AG08395 (cell line): ENCODE measurements at places on chromosomes 1 and 21.

DNA sequence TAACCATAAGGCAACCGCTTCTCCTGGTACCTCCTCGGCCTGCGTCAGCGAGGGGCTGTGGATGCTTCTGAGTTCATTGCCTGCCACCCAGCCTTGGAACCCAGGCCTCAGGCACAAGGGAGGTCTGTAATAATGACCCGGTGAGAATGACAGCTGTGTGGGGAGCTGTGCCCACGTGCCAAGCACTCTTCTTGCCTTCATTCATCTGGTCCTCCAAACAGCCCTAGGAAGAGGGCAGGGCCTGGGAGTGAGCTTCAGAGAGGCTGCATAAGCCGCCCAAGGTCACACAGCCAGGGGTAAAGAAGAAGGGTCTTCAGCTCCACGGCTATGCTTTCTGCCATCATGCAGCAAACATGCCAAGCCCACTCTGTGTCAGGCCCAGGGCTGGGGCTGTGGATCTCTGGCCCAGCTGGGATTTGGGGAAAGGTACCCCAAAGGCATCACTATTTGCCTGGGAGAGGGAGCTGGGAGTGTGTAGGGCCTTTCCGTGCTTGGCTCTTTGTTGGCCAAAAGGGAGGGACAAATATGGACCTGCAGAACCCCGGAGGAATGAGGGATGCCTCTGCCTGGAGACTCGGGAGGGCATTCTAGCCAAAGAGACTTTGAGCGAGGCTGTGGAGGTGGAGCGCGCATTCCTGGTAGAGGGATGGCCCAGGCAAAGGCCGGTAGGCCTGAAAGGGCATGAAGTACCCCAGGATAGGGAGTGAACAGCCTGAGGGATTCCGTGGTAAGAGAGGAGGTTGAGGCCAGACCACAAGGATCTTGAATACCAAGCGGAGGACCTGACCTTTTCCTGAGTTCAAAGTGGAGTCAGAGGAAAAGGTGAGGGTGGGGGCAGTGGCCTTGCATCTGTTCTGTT, 10.1 kb upstream of the EDN2 start:
- DNase-seq, result no peak

DNA sequence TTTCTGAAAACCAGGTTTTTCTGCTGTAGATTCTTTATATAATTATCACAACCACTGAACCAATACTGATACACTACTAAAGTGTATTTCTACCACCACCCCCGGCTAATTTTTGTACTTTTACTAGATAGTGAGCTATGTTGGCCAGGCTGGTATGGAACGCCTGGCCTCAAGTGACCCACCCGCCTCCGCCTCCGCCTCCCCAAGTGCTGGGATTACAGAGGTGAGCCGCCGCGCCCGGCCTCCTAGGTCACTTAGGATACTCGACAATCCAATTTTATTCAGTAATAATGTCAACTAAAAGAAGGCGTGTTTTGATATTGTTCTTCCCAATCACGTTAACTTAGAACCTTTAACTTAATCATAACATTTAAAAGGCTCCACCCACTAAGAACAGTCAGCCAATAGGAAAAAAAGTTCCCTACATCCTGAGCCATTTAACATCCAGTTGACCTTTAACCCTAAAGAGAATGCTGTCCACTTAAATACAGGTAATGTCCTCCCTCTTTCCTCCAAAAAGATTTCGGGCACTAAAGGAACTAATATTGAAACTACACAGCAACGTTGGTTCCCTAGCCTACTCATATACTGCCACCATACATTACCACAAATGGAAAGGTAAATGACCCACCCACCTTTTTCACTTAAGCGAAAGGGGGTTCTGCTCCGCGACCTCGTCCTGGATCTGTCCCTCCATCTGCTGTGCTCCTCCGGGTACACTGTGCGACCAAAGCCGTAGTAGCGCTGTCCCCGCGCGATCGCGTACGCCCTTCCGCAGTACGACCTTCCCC, 1.2 kb downstream of the RSRP1 start:
- no peak for DNase-seq

DNA sequence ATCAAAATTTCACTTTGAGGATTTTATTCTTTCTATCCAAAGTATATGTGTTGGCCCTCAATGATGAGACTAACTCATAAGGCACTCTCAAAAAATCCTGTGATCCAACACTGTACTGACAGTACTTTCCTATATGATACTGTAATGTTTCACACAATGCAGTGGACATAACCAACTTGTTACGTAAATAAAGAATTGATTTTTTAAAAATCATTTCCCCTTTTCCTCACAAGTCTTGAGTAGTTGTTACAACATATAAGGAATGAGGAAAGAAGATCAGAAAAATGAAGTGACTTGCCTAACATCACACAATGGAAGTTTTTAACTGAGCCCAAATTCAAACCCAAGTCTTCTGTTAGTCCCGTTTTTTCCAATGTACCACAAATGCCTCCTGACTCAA, 17.2 kb downstream of the PTP4A2 start:
- no peak for DNase-seq

DNA sequence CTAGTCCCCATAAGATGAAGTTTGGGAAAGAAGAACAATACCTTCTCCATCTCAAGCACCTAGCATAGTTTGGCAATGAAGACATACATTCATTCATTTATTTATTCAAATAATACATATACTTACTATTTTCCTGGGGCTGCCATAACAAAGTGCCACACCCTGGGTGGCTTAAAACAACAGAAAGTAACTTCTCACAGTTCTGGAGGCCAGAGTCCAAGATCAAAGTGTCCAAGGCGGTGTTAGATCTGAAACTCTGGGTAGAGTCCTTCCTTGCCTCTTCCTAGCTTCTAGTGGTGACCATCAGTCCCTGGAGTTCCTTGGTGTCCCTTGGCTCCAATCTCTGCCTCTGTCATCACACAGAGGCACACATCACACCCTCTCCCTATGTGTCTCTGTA, 112.1 kb upstream of the IGSF21 start:
- no peak for DNase-seq

- DNase-seq, result peak; percentile 81
Measured at GRCh38 chr1:43552813-43553212, 22.1 kb downstream of the PTPRF start.

- DNase-seq, result peak; percentile 47
Measured at GRCh38 chr1:199551967-199552565, 475.4 kb upstream of the NR5A2 start.

DNA sequence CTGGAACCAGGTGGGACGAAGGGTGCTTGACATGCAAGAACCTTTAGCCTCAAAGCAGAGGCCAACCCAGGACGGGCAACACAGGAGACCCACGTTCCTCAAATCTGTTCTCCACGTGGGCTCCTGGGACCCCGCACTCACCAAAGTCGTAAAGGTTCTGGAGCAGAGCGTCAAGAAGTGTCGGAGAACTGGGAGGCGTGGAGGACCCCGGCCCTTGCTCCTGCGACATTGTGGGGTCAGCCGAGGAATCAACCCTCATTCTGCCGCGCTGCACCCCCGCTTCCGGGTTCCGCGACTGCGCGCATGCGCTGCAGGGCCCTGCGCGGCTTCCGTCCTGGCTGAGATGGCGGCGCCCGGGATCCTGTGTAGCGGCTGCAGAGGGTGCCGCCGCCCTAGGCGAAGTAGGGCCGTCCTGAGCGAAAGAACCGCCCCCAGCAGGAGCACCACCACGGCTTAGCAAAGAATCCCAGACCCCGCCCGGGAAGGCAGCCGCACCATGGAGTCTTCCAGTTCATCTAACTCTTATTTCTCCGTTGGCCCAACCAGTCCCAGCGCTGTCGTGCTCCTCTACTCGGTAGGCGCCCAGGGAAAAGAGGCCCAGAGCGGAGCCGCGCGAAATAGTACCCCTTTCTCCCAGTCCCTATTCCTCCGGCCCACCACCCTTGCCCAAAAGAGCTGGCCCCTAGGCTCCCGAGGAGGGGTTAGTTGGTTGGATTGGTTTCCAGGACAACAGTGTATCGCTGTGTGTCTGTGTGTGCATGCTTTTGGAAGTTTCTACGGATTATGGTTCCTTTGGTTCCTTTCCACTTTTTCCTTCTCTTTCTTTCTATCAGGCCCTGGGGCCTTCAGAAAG, at the start of gene GNPAT:
Gene GNPAT, plus strand, starts transcription at position 330 of the 853 bp plus-strand sequence. Its CDS starts 167 bp downstream, at position 497.
- DNase-seq, result peak; percentile 99

DNA sequence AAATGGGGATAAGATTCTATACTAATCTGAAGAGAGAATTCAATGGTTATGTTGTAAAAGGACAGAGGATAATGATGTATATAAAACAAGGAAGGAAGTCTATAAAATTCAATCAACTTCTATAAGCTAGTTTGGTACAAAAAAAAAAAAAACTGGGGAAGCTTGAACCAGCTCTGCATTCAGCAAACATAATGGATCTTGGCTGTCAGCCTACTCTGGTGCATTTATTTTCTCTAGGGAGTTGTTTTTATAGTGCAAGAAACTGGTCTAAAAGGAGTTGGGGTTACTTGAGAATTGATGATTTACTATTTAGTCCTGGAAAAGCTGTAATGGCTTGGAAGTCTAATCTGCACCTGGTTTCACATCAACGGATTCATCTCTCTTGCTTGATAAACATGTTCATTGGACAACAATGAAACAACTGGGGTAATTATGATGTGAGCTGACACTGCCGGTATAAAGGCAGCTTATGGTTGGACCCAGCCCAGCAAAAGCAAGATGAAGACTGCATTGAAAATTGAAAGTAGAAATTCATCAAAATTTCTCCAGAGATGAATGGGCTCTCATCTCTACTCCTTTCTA, 199.4 kb upstream of the NRIP1 start:
- no peak for DNase-seq

- no peak for DNase-seq
Measured at GRCh38 chr1:40774266-40774998, 9.2 kb upstream of the KCNQ4 start.

- no peak for DNase-seq
Measured at GRCh38 chr1:53430261-53430660, 28.9 kb upstream of the DMRTB1 start.

- no peak for DNase-seq
Measured at GRCh38 chr1:151535326-151536271, 4.5 kb upstream of the TUFT1 start.

DNA sequence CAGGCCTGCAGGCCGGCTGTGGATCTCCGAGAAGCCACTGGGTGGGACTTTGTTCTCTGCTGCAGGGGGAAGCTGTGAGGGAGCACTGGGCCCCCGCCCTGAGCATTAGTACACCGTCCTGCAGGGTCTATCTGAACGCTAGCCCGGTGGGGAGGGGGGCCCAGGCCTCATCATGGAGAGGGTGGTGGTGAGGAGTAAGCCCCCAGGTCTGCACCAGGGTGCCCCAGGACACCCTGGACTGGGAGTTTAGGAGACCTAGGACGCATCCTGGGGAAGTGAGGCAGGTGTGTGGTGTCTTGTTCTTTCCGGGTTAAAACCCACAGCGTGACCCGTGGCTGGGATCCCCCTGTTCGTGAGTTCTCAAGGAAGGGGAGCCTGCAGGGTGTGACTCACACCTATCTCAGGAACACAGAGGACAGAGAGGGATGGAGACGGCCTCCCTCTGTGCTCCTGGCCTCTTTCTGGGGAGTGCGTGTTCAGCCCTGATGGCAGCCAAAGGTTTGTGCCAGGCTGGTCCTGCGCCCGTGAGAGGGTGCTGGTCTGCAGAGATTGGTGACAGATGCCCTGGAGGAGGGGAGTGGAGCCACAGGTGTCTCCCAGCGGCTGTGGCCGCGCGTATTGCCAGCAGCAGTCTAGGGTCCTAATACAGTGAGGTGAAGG, 44.8 kb downstream of the AGPAT3 start:
- DNase-seq, result no peak

GRCh38 chr1:247905181-247905580, 9.8 kb downstream of the OR2W3 start:
- no peak for DNase-seq

DNA sequence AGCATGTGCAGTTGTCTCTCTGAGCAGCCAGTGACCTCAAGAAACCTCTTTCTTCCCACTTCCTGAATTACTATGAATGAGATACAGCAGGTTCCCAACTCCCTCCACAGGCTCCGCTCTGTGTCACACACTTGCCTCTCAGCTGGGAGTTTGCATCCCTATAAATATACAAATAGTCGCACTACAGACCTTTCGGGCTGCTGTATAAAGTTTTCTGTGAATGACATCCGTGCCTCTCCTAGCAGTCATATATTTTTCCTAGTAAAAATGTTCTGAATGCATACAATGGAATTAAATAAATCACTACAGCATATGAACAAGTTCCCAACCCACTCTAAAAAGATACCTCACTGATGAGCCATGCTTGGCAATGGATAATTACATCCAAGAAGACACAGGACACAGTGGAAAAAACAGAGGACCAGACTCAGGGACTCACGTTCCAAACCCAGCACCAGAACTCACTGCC, 66.8 kb downstream of the CAPZB start:
- peak; percentile 58 for DNase-seq

DNA sequence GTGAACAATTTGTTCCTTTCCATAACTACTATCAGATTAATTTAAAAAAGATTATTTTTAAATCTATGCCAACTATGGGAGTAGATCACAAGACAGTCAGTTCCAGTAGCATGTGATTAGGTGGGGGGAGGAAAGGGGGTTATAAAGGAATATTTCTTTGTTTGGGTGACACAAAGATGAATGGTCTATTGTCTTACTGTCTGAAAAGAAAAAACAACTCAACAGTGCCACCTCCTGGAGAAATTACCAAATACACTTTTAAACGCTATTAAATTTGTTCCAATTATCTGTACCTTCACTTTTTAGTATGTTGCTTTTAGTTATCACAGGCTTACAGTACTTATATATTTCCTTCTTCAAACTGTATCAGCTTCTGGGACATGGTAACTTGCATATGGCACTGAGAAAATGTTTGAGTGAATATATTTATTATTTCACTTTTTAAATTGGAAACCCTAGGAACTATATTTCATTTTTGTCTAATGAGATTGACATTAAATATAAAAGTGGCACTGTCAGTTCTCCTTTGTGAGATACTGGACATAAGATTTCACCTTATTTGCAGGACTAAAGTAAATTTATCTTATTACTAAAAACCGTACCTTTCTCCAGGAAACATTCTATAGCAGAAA, 1.7 kb upstream of the SORT1 start:
- peak; percentile 55 for DNase-seq

GRCh38 chr1:22163564-22163963, 20.7 kb upstream of the WNT4 start:
- no peak for DNase-seq

GRCh38 chr1:38025233-38025632, 12.7 kb downstream of the UTP11 start:
- no peak for DNase-seq

- DNase-seq, result peak; percentile 37
Measured at GRCh38 chr1:92992054-92992453, 30.8 kb upstream of the DIPK1A start.

DNA sequence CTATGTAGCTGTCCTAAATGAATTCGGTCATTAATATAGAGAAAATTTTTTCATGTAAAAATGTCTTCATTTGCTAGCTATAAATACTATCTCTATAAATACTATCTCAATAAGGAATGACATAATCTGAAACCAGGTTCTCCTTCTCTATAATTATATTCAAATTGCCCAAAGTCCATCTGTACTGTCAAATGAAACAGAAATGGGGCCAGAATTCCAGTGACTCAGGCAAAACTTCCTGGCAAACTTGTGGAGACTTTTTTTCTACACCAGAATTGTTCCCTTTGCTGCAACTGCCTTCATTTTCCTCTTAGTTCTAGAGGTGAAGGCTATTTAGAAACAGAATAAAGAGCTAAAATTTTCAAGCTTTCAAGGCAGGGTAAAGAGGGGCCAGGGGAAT, 152.5 kb downstream of the KCNH1 start:
- peak; percentile 6 for DNase-seq

- DNase-seq, result peak; percentile 10
Measured at GRCh38 chr1:186682736-186683135, 2.5 kb upstream of the PTGS2 start.
